Renal pelvis (tissue), 12 donors: ENCODE measurements at places on chromosomes 6 and 20.

DNA sequence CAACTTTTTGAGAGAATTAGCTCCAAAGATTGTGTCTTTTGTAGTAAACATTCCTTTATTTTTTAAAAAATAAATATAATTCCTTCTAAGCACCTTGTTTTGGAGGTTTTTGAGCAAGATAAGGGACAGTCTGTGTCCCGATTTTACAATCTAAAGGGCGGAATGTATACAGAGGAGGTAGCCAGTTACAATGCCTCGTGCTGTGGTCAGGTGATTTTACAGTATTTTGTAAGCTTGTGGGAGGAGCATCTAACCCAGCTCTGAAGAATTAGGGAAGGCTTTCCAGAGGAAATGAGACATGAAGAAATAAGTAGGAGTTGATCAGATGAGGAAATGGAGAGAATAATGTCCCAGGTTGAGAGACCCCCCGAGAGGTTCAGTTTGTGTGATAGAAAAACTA lies 1.3 kb downstream of the HINT3 start:
- DNase-seq: peak; percentile 68

DNA sequence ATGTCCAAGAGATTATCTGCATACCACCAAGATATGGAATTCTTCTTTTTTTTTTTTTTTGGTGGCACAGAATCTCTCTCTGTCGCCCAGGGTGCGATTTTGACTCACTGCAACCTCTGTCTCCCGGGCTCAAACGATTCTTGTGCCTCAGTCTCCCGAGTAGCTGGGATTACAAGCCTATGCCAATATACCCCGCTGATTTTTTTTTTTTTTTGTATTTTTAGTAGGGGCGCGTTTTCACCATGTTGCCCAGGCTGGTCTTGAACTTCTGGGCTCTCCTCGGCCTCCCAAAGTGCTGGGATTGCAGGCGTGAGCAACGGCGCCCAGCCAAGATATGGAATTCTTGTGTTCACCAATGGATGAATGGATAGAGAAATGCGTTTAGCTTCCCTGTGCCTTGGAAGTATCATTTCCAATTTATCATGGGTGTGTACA lies 31.0 kb downstream of the POM121L2 start:
- no peak for DNase-seq

GRCh38 chr6:41080621-41081020 lies 7.8 kb downstream of the NFYA start:
- no peak for DNase-seq

DNA sequence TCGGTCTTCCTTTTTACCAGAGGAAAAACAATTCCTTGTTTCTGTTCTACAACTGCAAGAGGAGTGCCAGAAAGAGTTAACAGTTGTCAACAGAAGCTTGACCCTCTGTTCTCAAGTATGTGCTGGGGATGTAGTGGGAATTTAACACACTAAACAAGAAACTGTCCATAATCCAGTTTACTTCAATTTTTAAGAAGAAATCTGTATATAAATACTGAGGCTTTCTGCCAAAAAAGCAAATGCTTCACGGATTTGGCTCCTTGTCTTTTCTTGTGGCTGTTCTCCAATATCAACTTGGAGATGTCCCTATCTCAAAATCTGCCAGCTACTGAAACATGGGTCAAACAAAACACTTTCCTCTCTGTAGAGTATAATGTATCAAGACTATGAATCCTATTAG lies 26.8 kb downstream of the REV3L start:
- no peak for DNase-seq

DNA sequence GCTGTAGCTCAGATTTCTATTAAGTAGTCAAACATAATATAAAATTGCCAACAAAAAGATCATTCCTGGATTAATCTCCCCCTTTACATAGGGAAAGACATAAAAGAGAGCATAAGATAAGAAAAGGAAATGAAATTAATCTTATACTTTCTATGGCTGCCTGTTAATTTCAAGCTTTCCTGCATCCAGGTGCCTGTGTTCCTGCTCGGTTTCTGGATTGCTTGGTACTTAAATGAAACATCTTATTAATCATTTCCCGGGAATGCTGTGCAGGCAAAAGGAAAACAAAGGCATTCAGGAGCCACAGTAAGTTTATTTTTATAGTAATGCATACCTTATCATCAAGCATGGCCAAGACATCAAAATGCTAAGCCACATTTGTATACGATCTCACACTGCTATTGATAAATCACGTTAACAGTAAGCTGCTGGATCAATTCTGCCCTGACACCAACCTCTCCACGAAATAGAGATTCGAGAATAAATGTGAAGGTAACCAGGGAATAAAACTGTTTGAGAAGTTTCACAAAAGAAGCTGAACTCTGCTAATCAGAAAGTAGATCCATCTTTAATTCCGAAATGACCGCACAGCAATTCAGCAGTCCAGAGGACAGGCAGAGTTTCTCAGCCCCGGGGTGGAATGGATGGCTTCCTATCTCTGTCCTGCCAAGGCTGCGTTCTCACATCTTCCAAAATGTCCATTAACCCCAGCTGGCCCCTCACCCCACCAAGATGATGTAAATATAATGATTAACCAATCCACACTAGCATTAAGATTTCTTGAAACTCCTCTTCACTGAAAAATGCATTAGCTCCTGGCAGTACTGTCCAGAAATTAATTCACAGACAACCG lies 32.6 kb upstream of the APCDD1L start:
- no peak for DNase-seq
